ENCODE measurements at places on chromosomes 12 and 14.

- no peak for DNase-seq
Observed at GRCh38 chr14:96824283-96824682, 27.1 kb downstream of the VRK1 start.

DNA sequence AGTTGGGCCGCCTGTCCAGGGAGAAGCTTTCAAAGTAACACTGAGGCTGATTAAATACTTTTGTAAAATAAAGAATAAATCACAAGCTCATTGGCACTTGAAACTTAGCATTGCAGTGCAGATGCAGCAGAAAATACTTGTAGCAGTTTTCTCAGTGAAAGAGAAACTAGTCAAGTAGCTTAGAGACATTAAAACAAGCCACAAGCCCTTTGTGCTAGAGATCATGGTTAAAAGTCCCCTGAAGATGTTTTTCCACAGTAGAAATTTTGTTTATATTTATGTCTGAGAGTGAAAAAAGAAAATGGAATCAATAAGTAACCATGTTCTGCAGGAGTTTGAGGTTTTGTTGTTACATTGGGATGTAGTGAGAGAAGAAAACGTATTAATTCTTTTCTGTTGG, 5.9 kb downstream of the PSEN1 start:
- DNase-seq = no peak

DNA sequence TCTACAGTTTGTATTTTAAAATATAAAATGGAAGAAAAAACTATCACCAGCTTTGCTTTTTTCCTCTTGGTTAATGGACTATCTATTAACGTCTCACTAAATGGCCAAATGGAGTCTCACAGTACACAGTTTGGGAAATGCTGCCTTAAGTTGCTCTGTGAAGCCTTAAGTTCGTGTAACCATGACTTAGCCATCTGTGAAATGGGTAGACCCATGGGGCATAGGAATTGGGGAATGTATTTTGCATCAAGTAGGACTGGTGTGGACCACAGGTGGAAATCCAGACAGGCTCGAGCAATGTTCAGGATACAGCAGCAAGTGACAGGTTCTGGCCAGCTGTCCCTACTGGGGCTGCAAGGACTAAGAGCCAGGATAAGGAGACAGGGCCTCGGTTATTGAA, 4.8 kb downstream of the P2RX7 start:
- no peak for DNase-seq

DNA sequence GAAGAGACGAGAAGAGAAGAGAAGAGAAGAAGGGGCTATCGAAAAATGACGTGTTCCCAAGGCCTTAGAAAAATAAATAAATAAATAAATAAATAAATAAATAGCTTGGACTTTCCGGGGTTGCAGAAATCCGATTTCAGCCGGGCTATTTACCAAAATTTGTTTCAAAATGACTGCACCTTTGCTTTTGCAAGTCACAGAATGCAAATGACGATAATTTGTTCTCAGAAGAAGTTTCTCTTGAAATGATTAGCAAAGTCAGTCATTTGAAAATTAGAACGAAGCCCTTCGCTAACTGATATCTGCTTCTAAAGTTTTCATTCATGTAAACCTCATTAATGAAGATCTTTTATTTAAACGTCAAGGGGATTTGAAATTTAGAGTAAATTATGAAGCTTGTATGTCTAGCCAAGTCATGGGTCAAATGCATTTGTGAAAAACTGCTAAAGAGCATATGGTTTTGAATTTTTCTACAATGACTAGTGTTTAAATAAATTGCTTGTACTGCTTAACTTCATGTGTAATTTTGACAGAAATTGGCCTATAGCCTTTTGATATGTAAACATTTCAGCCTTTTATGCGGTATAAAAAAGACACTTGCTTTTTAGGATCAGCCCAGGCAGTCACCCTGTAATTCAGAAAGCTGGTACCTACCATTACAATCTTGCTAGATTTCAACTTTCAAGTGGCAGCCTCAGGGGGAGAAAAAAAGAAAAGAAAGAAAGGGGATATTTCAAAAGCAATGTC, 4.6 kb upstream of the GSC start:
- DNase-seq = no peak

- DNase-seq = no peak
Observed at GRCh38 chr14:75579882-75580281, 1.5 kb downstream of the FLVCR2 start.

- DNase-seq = no peak
Observed at GRCh38 chr12:130832561-130833209, 6.4 kb downstream of the STX2 start.

DNA sequence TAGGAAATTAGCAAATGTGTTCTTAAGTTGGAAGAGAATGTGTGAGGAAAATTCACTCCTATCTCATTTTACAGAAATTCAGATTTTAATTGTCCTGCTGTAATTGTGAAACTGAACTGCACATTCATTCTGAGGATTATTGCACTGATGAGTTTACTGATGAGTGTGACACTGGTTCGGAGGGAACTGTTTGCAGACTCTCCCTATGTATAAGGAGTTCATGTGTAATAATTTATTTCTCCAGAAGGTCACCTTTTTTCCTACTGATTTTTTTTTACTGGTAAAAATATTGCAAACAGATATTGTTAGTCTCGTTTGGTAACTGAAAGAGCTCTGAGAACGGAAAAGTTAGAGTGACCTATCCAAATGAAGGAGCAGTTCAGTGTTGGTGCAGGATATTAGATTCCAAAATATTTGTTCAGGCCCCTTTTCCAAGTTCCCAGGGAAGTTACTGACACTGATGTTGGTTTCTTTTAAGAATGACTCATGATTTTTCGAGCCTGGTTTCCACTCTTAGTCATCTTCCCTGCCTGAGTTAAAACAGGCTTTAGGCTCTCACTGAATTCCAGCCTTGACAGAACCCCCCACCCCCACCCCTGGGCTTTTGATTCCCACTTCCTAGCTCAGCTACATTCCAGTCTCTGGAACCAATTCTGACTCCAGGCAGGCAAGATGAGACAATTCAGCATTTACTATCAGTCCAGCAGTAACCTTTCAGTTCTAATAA, 18.4 kb downstream of the ANO6 start:
- DNase-seq = no peak

GRCh38 chr12:111581434-111582132, 17.5 kb downstream of the ATXN2 start:
- no peak for DNase-seq

DNA sequence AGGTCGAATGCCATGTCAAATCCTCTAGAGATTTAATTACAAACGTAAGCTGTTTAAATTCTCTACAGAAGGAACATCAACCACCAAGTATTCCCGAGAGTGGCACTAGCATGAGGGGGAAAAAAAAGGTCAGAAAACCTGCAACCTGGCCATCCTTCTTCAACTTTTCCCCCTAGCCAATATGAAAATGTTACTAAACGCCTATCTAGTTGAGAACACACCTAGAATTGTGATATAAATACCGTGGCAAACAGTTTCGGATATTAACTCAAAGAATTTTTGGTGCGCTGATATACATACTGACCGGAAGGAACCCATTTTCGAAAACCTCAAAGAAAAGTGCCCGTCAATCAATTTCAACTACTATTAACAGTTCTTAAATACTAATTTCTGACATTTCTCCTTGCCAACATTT, 1.8 kb downstream of the HNRNPC start:
- no peak for DNase-seq

DNA sequence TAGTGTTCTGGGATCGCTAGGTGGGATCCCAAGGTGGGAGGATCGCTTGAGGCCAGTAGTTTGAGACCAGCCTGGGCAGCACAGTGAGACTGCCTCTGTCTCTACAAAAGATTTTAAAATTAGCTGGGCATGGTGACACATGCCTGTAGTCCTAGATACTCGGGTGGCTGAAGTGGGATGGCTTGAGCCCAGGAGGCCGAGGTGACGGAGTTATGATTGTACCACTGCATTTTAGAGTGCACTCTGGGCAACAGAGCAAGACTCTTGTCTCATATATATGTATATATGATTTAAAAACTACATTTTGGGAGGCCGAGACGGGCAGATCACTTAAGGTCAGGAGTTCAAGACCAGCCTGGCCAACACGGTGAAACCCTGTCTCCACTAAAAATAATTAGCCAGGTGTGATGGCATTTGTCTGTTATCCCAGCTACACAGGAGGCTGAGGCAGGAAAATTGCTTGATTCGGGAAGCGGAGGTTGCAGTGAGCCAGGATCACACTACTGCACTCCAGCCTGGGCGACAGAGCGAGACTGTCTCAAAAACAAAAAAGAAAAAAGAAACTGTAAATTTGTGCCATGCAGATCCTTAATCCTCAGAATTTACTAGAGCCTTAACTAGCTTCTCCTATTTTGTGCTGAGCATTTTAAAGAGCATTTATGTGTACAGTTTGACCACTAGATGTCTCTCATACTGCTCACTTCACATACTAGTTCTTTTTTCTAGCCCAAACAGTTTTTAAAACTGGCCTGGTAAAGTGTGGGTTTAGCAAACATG, 114.8 kb downstream of the MON2 start:
- no peak for DNase-seq

DNA sequence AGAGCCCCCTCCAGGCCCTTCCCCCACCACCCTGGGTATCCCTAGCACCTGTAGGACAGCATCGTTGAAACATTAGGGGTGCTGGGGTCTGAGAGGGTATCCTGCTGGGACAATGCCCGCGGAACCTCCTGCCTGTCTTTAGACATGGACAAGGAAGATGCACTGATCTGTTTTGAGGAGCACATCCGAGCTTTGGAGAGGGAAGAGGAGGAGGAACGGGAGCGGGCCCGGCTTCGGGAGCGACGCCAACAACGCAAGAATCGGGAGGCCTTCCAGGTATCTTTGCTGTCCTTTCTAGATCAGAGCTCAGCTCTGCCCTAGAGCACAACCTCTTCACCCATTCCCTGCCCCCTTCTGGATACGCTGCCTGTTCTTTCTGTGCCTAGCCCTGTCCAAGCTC, 13.2 kb downstream of the PRPF40B start:
- no peak for DNase-seq

DNA sequence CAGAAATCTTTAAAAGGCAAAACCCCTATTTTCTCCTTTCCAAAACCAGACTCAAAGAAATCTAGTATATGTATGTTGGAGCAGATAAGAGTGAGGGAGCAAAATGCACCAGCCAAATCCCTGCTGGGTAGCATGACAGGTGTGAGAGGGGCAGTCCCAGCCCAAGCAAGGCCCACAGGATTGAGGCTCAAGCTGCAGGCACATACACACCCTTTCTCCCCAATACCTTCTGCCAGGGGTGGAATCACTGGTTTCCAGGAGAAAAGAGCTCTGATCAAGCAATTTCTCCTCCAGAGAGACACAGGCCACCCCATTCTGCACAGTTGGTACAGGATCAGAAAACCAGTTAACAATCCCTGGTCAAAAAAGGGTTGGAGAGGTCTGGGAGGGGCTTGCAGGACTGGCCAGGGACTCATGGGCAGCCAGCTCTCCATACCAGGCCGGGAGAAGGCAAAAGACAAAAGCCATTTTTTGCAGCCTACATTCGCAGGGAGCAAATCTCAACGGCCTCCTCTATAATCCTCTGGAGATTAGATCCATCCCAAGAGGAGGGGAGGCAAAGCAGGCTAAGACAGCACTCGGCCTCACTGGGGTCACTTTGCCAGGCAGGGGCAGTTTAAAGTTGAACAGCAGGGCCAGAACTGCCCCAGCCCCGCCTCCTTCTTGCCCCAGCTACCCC, 2.1 kb downstream of the KMT2D start:
- no peak for DNase-seq

GRCh38 chr14:44951051-44951450, 10.7 kb downstream of the KLHL28 start:
- no peak for DNase-seq

DNA sequence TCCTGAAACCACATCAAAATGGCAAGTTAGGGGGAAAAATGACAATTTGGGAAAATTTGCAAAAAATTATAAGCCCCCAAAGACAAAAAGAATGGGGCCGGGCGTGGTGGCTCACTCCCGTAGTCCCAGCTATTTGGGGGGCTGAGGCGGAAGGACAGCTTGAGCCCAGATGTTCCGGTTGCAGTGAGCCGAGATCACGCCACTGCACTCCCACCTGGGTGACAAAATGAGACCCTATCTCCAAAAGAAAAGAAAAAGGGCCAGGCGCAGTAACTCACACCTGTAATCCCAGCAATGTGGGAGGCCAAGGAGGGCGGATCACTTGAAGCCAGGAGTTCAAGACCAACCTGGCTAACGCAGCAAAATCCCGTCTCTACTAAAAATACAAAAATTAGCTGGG, 2.0 kb upstream of the VAMP1 start:
- DNase-seq = no peak

DNA sequence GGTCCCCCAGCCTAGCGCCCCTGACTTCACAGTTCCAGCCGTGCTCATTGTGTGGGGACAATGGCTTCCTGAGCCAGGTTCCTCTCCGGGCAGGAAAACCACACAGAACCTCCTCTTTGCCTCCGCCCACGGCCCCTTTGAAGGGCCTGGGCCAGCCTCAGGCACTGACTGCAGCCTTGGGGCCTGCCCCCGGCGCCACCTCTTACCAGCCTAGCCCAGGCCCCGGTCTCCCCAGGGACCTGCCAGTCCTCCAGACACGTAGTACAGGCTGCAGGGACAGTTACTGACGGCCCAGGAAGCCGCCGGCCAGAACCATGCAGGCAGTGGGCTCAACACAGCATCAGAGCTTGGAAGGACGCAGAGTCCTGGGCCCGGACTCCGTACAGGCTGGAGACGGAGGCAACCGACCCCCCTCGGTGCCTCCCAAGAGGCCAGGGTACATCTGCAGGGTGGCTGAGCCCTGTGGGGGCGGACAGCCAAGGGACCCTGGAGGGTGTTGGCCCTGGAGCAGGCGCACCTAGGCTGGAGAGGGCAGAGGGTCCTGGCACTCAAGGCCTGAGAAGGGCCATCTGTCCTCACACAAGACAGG, 20.9 kb upstream of the NUDT14 start:
- no peak for DNase-seq

- DNase-seq = no peak
Observed at GRCh38 chr12:31008961-31009840, 64.5 kb upstream of the DDX11 start.

GRCh38 chr14:55578511-55578910, 1.5 kb upstream of the KTN1 start:
- DNase-seq = no peak

GRCh38 chr14:103125098-103126070, 2.1 kb downstream of the TNFAIP2 start:
- no peak for DNase-seq

DNA sequence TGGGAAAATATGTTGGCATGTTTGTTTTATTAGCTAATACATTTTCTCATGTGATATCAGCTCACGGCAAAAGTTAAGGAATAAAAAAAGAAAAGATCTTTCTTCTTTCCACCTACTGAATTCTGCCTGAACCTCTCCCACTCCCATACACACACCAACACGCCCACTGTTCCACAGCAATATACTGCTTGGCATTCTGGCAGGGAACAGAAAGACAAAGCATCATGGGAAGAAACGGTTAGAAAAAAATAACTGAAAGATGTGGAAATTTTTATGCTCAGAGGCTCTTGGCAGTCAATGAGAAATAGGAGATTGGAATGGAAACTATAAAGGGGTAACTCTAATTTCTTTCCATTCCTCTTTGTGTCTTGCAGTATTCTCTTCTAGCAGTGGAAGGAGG, 268.5 kb downstream of the FOXG1 start:
- no peak for DNase-seq

DNA sequence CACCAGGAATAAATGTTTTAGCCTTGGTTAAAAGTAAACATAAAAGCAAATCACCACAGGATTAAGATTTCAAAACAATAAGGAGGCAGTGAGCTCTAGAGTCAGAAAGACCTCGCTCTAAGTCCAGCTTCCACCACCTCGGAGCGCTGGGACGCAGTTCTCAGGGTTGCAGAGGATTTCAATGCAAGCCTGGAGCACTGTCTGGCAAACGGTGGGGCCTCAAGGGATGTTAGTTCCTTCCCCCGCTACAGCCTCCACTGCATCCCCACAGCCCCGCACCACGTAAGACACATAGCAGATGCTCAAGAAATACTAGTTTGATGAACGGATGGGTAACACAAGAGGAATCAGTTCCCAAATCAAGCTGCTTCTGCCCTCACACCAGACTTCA, 39.3 kb upstream of the TMCC3 start:
- DNase-seq = no peak

Measured in stimulated activated CD8-positive, alpha-beta memory T cell treated with anti-CD3 and anti-CD28 coated beads, Interleukin-2, amount 100 ng/mL, for 1 hour (primary cell).